ENCODE measurements at places on chromosomes 13 and 19. TPM values are rescaled to one million over a fixed set of nuclear protein-coding genes. Genes with fewer than 3 reads are reported as not detected.

Gene ONECUT3
- 0.05 TPM for polyA plus RNA-seq

- no peak for DNase-seq
Observed at GRCh38 chr19:18310118-18310909, 12.6 kb downstream of the LSM4 start.

Gene ZNF536
- 2.8 TPM for polyA plus RNA-seq

Gene LENG9
- polyA plus RNA-seq: 2.2 TPM

Gene ACTMAP
- polyA plus RNA-seq: 16.9 TPM

Gene SPTBN4
- 2.0 TPM for polyA plus RNA-seq

Gene LATS2
- polyA plus RNA-seq: 22.9 TPM

DNA sequence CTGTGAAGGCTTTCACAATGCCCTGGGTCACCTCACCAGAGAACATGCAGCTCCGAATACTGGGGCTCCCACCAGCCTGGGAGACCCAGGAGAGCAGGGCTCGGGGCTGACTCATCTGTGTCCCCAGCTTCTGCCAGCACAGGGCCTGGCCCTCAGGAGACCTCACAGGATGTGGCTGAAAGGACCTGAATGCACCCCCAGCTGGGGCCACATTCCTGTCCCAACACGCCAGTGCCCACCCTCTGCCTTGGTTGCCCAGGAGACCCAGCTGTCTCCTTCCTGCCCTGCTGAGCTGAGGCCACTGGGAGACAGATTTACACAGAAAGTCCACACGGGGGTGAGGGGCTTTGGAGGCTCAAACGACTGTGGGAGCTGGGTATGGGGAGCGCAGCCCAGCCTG is 11.9 kb downstream of the BCAT2 start:
- no peak for DNase-seq

Gene SLC7A10
- 0.36 TPM for polyA plus RNA-seq

Gene ENOX1
- polyA plus RNA-seq: 8.7 TPM

Gene ATP4B
- 0.44 TPM for polyA plus RNA-seq

Gene RNF225
- polyA plus RNA-seq: not detected

GRCh38 chr19:1620502-1620901 is 15.2 kb upstream of the UQCR11 start:
- no peak for DNase-seq

GRCh38 chr19:15644066-15644741 is 3.5 kb downstream of the CYP4F3 start:
- DNase-seq: no peak

GRCh38 chr19:31314849-31315629 is 34.2 kb downstream of the TSHZ3 start:
- no peak for DNase-seq

Gene NCAN
- 0.98 TPM for polyA plus RNA-seq

- DNase-seq: no peak
Observed at GRCh38 chr19:6421075-6422014, 3.3 kb downstream of the KHSRP start.

Gene WDR87
- not detected for polyA plus RNA-seq

- DNase-seq: no peak
Observed at GRCh38 chr19:46052896-46053295, 12.1 kb upstream of the IGFL4 start.

DNA sequence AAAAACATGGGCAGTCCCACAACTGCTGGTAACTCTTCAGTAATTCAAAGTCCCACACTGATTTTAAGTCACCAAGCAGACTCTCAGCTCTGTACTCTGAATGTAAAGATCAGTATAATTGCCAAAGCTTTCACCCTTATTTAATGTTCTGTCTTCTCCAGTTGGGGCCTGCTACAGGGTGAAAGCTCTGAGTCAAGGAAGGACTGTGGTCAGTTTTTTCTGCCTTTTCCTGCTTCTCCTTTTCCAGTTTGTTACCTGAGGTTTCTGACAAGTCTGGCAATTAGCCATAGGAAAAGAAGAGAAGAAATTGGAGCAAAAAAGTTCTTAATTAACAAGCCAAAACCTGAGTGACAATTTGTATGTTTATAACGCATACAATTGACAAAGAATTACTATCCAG is 279.3 kb downstream of the RBM26 start:
- no peak for DNase-seq

Gene IGFL3
- polyA plus RNA-seq: not detected

GRCh38 chr19:15438124-15438496 is 11.6 kb downstream of the WIZ start:
- DNase-seq: no peak

- no peak for DNase-seq
Observed at GRCh38 chr19:46601318-46602224, at the start of gene CALM3. Gene CALM3 (plus strand): TSS chr19:46601330. CDS start chr19:46601435, 105 bp downstream.
